ENCODE measurements at places on chromosomes 3 and 15. TPM values are rescaled to one million over a fixed set of nuclear protein-coding genes. Genes with fewer than 3 reads are reported as not detected.
A peak's percentile ranks its signal among the peaks of the same experiment; 100 is the strongest.

Gene CKMT1B
- polyA plus RNA-seq: 12.7 TPM

DNA sequence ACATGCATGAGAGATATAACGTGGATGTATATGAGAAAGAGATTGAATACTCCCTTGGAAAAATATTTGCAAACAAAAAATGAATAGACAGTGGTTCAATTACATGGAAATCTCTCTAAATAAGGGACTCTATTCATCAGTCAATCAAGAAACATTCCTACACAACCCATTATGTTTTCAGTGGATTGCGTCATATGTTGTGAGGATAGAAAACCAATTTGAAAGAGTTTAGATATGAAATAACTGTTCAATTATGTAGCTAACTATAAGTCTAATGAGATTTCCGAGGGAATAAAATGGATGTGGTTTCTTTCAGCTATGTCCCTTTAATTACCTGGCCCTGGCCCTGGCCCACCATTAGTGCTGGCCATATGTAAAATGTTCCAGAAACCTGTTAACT, 86.7 kb upstream of the TMCO5A start:
- no peak overlapping the region for H3K27ac ChIP-seq
- H3K4me1 ChIP-seq: no peaks in the 10 kb centered on the region
- H3K36me3 ChIP-seq: no peaks in the 10 kb centered on the region

Gene ZNF662
- polyA plus RNA-seq: 0.67 TPM

DNA sequence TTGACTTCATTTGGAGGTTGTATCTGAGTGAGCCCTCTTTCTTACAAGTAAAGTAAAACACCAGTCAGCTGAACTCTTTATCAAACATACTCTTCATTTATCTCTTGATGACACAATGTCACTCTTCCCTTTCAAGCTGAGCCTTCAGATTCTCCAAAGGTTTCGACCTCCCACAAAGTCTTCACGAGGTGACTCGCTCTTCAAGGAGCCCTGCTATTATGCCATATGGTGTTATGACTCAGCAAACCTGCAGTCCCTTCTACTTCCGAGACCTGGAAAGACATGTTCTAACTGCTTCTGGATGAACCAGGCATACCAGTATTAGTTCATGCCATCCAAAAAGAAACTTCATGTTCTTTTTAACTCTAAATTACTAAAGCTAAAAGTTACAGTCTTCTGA, 23.1 kb downstream of the AADAC start:
- no peak overlapping the region for H3K4me3 ChIP-seq
- no peaks in the 10 kb centered on the region for H3K36me3 ChIP-seq
- no peaks in the 10 kb centered on the region for H3K4me1 ChIP-seq
- no peak overlapping the region for H3K27ac ChIP-seq
- DNase-seq: peak; percentile 59

DNA sequence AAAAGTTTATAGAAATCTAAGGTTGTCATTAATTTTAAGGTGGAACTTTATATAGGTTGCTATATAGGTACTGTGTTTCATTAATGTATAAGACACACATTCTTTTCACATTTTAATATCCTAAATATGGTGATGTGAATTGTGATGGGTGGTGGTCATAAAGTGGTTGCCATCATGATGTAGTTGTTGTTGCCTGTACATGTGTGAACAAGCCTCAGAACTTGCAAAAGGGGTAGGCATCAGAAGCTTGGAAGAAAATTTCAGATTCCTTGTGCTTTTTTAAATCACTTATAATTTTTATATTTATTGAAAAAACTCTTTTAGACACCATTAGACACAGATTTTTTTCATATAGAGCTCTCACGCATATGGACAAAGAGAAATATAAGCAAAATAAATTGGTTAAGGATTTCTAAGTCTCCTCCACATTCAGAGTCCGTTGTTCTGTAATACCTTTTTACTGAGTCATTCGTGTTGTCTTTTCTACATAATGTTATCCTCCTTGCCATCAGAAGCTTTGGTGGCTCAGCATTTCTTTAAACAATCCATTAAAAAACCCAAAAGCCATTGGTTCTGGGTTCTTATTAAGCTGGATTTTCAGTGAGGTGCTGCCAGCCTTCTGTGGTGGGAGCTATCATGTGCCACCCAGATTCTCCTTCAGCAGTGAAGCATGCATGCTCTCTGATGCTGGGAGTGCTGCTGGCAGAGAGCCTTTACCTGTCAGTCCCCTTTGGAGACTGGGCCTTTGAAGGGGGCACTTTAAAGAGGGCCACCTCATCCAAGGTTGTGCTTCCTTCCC, 140.4 kb upstream of the GALNT15 start:
- H3K4me3 ChIP-seq: no peak overlapping the region
- H3K27me3 ChIP-seq: no peaks in the 10 kb centered on the region
- no peak for DNase-seq
- no peaks in the 10 kb centered on the region for H3K4me1 ChIP-seq

- H3K36me3 ChIP-seq: no peaks in the 10 kb centered on the region
- DNase-seq: no peak
- H3K27ac ChIP-seq: no peak overlapping the region
- peaks cover 9% of the 10 kb centered on the region for H3K27me3 ChIP-seq
- no peaks in the 10 kb centered on the region for H3K4me1 ChIP-seq
These were observed 9.1 kb downstream of the CORO2B start for GRCh38 chr15:68587769-68588385.

DNA sequence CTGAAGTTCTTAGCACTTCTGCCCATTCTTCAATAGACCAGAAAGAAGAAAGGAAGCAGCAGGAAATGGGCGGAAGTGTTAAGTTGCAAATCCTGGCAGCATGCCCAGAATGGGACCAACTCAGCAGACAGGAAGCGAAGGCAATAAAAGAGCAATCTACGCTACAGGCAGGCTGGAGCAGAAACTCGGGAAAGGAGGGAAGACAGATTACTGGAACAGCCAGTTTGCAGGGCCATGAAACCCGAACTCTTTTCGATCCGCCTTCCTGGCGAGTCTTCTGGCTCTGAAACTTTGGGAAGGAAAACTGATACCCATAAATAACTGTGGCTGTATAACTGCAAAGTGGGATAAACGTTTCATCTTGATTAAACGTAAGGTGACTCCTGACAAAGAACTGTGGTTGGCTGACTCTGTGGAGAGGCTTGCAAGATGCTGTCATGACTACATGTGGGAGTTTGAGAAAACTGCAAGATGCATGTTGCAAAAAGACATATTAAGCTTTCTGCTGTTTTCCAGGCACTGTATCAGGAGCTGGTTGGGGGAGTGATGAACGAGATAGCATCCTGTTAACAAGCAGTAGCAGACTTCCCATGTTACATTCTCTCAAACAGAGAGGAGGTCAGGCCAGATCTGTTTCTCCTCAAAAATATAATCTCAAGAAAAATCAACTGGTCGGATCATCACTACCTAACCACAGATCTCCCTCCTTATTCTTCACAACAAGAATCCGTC, 67.8 kb downstream of the FMN1 start:
- H3K36me3 ChIP-seq: no peaks in the 10 kb centered on the region
- H3K27ac ChIP-seq: no peak overlapping the region
- H3K4me3 ChIP-seq: no peak overlapping the region
- DNase-seq: peak; percentile 92
- H3K4me1 ChIP-seq: peaks cover 7% of the 10 kb centered on the region
- no peaks in the 10 kb centered on the region for H3K27me3 ChIP-seq

GRCh38 chr3:182713743-182714517, 79.4 kb upstream of the ATP11B start:
- DNase-seq: peak; percentile 77
- H3K4me3 ChIP-seq: no peak overlapping the region
- H3K27me3 ChIP-seq: no peaks in the 10 kb centered on the region
- peaks cover 27% of the 10 kb centered on the region for H3K4me1 ChIP-seq
- H3K27ac ChIP-seq: no peak overlapping the region

Gene HYAL1
- polyA plus RNA-seq: 1.1 TPM

Gene FGF7
- polyA plus RNA-seq: 4.9 TPM

Gene SERPINI2
- 11.4 TPM for polyA plus RNA-seq

Gene CADM2
- polyA plus RNA-seq: 0.95 TPM

- peaks cover 3% of the 10 kb centered on the region for H3K36me3 ChIP-seq
- H3K27me3 ChIP-seq: no peaks in the 10 kb centered on the region
- no peak overlapping the region for H3K4me3 ChIP-seq
- no peak overlapping the region for H3K27ac ChIP-seq
These were observed 168.4 kb downstream of the VGLL4 start for GRCh38 chr3:11475324-11475723.

GRCh38 chr3:157166561-157166960, 6.6 kb upstream of the CCNL1 start:
- H3K36me3 ChIP-seq: no peaks in the 10 kb centered on the region
- H3K27ac ChIP-seq: no peak overlapping the region
- no peaks in the 10 kb centered on the region for H3K27me3 ChIP-seq
- H3K4me3 ChIP-seq: no peak overlapping the region

Gene ADGRG7
- 25.9 TPM for polyA plus RNA-seq

DNA sequence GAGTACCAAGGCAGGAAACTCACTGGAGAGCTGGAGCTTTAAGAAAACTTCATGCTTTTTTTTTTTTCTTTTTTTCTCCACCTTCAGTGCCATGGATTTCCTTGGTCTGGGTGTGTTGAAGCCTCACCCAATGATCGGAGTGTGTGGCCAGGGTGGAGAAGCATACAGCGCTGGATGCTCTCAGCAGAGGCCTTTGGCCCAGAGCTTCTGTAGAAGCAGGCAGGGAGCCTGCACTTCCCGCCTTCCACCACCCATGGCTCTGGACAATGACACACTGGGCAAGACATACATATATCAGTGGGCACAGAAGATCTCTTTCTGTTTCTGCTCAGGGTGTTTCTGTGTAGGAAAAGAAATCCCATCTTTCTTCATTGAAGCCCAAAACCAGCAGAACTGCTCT, 55.8 kb upstream of the ACAD9 start:
- peaks cover 2% of the 10 kb centered on the region for H3K36me3 ChIP-seq
- H3K27ac ChIP-seq: no peak overlapping the region
- H3K4me3 ChIP-seq: no peak overlapping the region
- DNase-seq: no peak
- H3K27me3 ChIP-seq: no peaks in the 10 kb centered on the region

DNA sequence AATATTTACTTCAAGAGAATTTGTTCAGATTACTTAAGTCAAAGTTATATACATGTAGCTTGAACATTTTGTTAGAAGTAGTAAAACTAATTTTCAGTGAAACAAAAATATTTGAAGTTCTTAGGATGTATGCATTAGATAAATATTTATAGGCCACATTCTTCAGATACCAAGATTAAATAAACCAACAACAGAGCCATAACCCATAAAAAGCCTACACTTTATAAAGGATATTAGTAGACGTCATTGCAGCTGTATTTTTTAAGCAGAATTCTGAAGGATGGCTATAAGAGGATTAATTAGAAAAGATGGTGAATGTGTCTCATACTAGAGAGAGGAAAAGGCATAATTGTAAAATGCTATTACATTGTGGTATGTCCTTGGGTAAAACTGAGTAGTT, 449.7 kb upstream of the ALCAM start:
- no peaks in the 10 kb centered on the region for H3K4me1 ChIP-seq
- no peaks in the 10 kb centered on the region for H3K36me3 ChIP-seq
- no peaks in the 10 kb centered on the region for H3K27me3 ChIP-seq

DNA sequence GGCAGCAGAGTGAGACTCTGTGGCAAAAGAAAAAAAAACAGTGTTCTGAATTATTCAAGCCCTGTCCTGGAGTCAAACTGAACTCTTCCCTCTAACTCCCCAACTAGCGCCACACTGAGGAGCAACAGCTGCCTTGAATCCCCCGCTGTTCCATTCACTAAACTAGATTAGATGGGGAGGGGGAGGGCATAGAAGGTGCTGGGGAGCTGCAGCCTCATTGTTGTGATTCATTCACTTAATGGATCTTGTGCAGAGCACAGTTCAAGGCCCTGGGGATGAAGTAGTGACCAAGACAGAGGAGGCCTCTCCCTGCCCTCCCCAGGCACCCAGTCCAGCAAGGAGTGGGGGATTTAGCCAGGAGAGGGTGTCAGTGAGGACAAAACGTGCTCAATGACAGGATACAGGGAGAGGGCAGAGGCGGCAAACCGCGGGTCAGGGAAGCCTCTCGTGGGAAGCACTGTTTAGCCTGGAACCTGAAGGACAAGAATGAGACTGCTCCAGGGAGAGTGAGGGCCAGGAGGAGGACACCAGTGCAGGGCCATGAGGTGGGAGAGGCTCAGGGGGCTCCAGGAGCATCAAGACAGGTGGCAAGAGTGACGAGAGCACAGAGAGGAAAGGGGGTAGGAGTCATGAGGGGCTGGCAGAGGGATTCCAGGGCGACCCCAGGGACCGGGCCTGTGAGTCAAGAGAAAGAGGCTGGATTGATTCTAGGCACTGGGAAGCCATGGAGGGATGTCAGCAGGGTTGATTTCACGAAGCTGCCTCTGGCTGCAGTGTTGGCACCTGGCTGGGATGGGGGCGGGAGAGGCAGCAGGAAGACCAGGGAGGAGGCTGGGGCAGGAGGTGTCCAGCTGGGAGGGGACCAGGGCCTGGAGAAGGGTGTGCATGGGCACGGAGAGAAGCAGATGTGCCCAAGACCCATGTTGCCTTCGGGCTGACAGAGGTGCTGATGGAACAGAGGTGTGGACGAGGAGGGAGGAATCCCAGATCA, 31.4 kb downstream of the ALS2CL start:
- DNase-seq: no peak
- no peaks in the 10 kb centered on the region for H3K36me3 ChIP-seq
- no peaks in the 10 kb centered on the region for H3K4me1 ChIP-seq
- H3K27ac ChIP-seq: no peak overlapping the region
- H3K27me3 ChIP-seq: no peaks in the 10 kb centered on the region
- H3K4me3 ChIP-seq: no peak overlapping the region

Gene AGBL1
- polyA plus RNA-seq: 0.04 TPM

DNA sequence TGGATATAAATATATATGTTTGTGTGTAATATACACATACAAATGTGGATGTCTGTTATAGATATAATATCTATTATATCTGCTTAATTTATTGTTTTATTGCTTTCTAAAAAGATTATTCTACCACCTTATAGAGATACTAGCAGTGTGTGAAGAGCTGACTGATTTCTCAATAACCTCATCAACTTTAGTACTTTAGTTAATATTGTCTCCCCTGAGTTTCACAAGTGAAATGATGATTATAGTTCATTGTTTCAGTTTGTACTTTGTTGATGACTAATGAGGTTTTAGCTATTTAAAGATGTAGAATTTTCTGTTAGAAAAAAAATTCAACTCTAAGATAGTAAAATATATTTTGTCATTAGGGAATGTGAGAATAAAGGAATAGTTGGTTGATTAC, 11.4 kb downstream of the RSRC1 start:
- H3K4me1 ChIP-seq: no peaks in the 10 kb centered on the region
- no peak for DNase-seq
- H3K36me3 ChIP-seq: peaks cover 3% of the 10 kb centered on the region
- no peak overlapping the region for H3K27ac ChIP-seq
- no peak overlapping the region for H3K4me3 ChIP-seq

DNA sequence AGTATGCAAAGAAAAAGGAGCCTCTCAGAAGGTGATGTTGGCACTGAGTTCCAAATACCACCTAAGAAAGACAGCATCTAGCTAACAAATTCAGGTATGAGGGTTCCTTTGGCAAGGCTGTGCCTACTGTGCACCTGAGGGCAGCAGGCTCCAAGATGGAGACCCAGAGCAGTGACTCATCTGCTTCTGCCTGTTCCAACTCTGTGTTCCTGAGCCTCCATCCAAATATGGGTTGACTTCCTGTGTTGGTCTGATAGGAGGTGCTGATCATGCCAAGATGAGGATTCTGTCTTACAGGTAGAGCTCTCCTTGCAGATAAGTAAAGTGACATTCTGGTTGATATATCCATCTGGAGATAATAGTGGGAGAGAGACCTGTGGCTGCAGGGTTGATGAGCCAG, 26.0 kb downstream of the SV2B start:
- no peak for DNase-seq
- H3K27me3 ChIP-seq: no peaks in the 10 kb centered on the region
- H3K36me3 ChIP-seq: no peaks in the 10 kb centered on the region
- no peak overlapping the region for H3K27ac ChIP-seq
- H3K4me1 ChIP-seq: no peaks in the 10 kb centered on the region

Gene KLHL24
- 11.6 TPM for polyA plus RNA-seq

Gene FEZF2
- polyA plus RNA-seq: not detected

GRCh38 chr3:101677436-101678286, 729 bp upstream of the ZBTB11 start:
- H3K4me1 ChIP-seq: peaks cover 2% of the 10 kb centered on the region
- peak overlapping the region; percentile 84 for H3K4me3 ChIP-seq
- DNase-seq: peak; percentile 23
- H3K27me3 ChIP-seq: no peaks in the 10 kb centered on the region
- H3K36me3 ChIP-seq: peaks cover 6% of the 10 kb centered on the region

Data from small intestine (tissue), 16 donors.